ENCODE measurements at places on chromosomes 12 and 14.

DNA sequence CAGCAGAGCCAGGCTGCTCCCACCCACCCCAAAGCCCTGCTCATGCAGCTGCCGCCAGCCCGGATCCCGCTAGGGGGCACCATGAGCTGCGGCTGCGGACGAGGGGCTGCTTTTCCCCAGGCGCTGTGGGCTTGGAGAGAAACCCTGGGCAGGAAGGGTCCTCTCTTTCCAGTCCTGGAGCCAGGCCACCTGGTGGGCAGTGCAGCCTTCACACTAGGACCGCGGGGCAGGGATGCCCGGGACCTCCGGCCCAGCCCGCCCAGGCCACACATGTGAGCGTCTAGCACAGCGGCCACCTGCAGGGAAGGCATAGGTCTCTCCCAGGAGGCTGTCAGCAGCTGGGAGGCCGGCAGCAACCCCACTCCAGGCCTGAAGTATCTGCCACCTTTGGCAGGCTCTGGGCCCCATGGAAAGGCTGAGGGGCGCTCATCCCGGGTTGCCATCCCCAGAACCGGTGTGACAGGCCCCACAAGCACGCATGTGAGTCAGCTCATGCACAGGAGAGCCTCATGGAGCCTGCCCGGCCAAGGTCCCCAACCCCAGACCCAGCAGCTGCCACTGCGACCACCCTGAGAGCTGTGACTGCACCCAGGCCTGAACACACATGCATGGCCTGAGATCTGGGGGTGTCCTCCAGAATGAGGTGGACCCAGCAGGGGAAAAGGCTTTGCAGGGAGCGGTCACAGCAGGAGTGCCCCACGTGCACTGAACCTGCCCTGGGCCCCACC, 280.0 kb upstream of the RTL1 start:
- no peak for DNase-seq

DNA sequence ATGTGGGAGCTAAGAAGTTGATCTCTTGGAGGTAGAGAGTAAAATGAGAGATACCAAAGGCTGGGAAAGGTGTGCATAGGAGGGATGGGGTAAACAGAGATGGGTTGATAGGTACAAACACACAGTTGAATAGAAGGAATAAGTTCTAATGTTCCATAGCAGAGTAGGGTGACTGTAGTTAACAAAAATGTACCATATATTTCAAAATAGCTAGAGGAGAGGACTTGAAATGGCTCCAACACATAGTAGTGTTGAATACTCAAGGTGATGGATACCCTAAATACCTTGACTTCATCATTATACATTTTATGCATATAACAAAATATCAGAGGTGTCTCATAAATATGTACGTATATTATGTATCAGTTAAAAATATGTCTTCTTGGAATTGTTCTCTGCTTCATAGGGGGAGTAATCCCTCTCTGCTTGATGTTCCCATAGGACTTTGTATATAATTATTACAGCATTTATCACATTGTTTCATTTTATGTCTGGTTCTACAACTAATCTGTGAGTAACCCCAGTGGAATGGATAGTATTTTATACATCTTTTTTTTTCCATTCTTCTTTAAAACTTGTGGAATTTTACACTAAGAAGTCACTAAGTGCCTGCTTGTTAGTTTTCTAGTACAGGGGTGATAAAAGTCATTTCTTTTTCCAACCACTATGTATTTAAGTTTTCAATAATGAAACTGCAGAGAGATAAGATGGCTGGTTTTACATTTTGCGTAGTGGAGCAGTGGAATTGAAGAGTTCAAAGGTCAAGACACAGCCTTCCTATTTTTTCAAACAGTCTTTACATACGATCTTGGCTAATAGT, 1940.0 kb upstream of the SEL1L start:
- no peak for DNase-seq

DNA sequence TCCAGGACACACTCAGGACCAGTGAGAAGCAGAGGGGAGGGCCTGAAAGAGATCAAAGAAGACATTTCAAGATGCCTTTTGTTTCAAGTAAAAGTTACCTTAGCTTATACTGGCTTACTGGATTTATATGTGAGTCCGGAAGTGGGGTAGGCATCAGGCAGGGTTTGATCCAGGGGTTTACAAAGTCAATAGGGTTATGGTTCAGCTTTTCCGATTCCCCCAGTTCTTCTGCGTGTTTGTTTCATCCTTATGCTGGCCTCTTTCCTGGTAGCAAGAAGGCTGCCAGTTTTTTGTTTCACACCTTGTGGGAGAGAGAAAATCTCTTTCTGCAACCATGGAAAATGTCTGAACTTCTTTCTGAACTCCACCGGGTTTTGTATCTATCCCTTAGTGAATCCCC, 126.3 kb downstream of the ESRRB start:
- no peak for DNase-seq

DNA sequence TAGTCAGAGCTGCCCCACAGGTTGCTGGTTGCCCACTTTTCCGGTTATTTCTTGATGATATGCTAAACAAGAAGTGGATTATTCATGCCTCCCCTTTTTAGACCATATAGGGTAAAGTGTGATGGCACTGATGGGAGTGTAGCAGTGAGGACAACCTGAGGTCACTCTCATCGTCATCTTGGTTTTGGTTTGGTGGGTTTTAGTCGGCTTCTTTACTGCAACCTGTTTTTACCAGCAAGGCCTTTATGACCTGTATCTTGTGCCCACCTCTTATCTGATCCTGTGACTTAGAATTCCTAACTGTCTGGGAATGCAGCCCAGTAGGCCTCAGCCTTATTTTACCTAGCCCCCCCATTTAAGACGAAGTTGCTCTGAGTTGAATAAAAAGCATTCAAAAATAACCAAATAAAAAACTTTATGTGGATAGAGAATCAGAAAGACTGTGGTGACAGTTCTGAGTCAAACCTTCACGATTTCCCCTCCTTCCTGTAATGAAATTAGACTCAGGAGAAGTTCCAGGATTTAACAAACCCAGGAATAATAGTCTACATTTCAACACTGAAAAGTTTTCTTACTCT, 144.2 kb downstream of the PAWR start:
- DNase-seq: no peak

- DNase-seq: no peak
These were observed 250.9 kb downstream of the C12orf75 start for GRCh38 chr12:105581420-105581819.

GRCh38 chr12:32270818-32271710, 128.3 kb upstream of the FGD4 start:
- DNase-seq: peak; percentile 18

DNA sequence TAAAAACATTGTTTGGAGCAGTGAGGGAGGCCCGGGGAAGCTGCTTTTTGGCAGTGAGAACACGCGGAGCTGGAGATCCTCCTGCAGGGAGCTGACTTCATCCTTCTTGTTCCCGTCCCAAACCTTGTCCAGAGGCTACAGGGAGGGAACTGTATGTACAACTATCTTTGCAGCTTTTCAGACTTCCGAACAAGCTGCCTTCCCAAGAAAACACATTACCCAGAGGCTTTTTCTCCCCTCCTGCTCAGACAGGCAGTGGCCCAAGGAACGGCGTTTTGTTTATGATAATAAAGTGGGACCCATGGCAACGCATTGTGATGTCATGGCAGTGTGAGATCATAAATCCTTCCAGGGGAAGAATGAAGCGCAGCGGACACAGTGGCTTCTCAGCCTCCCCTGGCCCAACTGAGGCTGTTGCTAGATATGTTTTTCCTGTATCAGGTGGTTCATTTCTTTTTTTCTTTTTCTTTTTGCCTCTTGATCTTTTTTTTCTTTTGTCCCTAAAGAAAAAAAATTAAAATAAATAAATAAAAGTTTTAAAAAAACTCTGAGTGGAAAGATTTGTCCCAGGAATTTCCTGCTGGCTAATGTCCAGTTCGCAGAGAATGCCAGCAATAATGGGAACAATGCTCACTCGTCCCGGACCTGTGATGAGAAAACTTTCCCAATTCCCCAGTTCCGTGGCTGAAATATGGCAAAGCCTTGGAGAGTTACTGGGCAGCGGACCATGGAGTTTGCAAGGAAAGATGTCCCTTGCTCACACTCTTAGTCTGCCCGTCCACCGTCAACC, 103.4 kb upstream of the MAP1LC3B2 start:
- DNase-seq: peak; percentile 14
